Astrocyte of the spinal cord (primary cell): ENCODE measurements at places on chromosomes 6 and 20.

DNA sequence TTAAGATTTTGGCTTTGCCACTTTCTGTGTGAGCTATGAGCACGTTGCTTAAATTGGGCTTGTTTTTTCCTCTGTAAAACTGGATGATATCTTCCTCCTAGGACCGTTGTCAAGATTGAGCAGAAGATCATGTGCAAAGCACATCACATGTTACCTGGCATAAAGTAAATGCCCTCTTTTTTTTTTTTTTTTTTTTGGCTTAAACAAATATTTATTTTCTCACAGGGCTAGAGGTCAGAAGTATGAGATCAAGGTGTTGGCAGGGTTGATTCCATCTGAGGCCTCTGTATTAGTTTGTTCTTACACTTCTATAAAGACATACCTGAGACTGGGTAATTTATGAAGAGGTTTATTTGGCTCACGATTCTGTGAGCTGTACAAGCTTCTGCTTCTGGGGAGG is 42.7 kb downstream of the TOX2 start:
- DNase-seq: no peak

GRCh38 chr6:143806282-143807102 is 36.6 kb upstream of the LTV1 start:
- DNase-seq: peak; percentile 86

- DNase-seq: no peak
Measured at GRCh38 chr20:38905375-38905774, 20.8 kb upstream of the FAM83D start.

DNA sequence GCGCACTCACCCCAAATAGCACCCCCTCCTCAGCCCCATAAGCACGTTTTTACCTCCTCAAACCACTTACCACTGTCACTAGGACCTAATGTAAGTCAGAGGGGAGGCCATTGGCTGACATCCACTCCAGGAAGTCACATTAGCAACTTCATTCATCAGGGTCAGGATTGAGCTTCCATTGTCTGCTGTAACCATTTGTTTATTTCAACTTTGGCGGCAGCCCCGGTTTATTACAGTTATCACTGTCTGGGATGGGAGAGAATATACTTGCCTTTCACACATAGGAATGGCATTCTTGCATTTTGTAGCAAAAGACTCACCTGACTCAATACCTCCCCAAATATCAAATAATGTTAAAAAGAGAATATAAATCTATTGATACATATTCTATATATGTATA is 38.3 kb downstream of the MAFB start:
- DNase-seq: no peak

DNA sequence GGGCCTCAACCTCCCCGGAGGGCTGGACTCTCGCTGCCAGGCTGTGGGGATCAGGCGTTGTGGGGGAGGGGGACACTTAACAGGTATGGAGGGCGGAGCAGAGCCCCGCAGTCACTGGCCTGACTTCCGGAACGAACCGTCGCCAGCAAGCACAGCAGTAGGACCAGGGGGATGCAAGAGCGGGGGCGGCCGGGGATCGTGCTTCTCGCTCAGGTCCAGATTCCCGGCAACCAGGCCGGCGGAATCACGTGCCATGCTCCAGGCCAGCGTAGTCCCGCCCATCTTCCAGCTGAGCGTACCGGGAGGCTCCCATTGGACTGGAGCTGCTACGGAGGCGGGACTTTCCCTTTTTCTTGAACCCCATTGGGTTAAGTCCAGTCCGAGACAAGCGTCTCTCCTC is 10.0 kb upstream of the POU5F1 start:
- DNase-seq: peak; percentile 71

DNA sequence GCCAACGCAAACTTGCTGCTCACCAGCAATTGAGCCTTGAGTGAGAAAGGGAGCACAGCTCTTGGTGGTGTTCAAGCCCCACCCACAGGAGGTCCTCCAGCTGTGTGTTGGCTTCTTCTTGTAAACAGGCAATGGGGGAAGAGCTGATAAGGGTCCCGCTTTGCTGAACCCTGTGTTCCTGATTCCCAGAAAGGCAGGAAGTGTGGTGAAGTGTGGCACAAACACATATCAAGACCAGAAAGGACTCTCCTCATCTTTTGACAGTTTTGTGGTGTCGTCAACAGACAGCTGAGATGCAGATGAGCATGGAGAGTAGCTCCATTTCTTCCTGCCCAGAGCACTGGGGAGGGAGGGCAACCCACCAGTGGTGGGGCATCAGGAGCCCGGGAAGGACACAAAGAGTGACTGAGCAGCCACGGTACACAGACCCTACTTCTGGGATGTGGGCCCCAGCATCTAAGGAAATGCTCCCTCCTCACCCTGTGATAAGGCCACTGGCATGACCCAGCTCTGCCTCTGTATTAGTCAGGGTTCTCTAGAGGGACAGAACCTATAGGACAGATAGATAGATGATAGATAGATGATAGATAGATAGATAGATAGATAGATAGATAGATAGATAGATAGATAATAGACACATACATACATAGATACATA is 188.9 kb upstream of the TAB2 start:
- DNase-seq: no peak

- no peak for DNase-seq
Measured at GRCh38 chr6:125117818-125118217, 35.8 kb upstream of the TPD52L1 start.

DNA sequence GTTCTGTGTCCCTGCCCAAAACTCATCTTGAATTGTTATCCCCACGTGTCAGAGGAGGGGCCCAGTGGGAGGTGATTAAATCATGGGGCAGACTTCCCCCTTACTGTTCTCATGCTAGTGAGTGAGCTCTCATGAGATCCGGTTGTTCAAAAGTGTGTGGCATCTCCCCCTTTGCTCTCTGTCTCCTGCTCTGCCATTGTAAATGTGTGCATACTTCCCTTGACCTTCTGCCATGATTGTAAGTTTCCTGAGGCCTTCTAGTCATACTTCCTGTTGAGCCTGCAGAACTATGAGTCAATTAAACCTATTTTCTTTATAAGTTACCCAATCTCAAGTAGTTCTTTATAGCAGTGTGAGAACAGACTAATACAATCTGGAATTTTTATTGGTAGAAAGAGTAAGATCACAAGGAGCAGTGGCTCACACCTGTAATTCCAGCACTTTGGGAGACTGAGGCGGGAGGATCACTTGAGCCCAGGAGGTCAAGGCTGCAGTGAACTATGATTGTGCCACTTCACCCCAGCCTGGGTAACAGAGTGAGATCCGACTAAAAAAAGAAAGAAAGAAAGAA is 47.1 kb upstream of the SLC22A16 start:
- no peak for DNase-seq
